Foreskin keratinocyte (primary cell): ENCODE measurements at places on chromosomes 7 and 10. TPM values are rescaled to one million over a fixed set of nuclear protein-coding genes. Genes with fewer than 3 reads are reported as not detected.

DNA sequence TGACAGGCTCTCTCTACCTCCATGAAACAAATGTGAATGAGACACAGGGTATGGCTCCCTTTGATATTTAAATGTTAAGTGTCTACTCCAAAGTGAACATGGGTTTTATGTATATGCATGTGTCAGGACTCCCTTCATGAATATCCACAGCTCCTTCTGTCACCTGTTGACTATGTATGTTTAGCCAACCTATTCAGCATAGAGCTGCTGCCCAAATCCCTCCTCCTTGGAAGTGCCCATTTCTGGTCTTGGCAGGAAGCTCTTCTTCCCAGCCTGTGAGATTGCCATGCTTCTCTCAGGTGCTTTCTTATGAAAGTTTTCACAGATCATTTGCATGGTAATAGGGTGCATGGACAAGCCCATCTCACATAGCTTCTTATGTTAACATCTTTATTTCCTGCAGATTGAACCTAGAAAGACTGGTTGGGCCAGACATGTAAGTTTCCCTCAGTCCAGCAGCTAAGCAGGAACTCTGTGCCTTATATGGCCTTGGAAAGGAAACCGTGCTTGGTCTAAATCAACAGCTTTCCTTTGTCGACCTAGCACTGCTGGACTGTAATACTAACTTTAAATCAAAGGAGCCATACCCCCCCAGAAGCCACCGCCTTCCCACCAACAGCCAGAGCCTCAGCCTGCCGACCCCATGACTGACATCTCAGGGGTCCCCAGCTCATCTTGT is 288.9 kb downstream of the ADARB2 start:
- no peak for DNase-seq

DNA sequence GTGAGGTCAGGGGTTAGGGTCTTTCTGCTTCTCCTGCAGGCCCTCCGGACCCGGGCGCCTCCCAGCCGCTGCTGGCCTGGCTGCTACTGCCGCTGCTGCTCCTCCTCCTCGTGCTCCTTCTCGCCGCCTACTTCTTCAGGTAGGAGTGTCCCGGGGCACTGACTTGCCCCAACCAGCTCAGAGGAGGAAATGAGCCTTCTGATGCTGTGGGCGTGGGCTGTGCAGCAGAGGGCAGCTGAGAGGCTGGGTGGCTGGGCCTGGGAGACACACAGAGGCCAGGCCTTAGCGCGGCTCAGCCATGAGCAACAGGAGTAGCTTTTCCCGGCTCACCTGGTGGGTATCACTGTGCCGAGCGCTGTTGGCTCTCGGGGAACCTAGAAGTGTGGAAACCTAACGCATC is 78.9 kb downstream of the MKI67 start:
- DNase-seq = peak; percentile 89

GRCh38 chr10:10660054-10660453 is 357.6 kb upstream of the CELF2 start:
- no peak for DNase-seq

DNA sequence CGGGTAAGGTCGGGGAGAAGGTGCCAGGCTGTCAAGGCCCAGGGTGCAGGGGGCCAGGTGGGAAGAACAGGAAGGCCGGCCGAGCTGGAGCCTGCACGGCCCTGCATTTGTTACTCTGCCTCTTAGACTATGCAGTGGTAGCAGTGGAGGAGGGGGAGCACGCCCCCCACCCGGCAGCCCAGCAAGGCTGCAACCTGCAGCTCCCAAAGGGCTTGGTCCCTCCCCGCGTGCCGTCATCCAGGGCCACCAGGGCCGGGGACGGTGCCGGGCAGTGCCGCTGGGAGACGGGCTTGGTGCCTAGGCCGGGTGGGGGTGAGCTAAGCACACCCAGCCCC is 7.0 kb upstream of the GPER1 start:
- no peak for DNase-seq

GRCh38 chr10:11773761-11774441 is 31.7 kb downstream of the ECHDC3 start:
- DNase-seq = no peak

GRCh38 chr10:75407224-75407712 is 5.7 kb upstream of the ZNF503 start:
- DNase-seq = no peak

GRCh38 chr7:11079907-11080306 is 106.2 kb downstream of the PHF14 start:
- no peak for DNase-seq

GRCh38 chr7:66110856-66111255 is 3.8 kb upstream of the CRCP start:
- peak; percentile 89 for DNase-seq

Gene POM121C
- polyA plus RNA-seq = 10.8 and 12.5 TPM in 2 replicates

Gene HKDC1
- 0.50 and 0.91 TPM in 2 replicates for polyA plus RNA-seq

Gene CLRN3
- polyA plus RNA-seq = not detected in 2 replicates

Gene DENND2A
- polyA plus RNA-seq = 0.62 and 2.0 TPM in 2 replicates

Gene VWA2
- 0.12 TPM in 2 replicates for polyA plus RNA-seq

Gene UCN3
- polyA plus RNA-seq = not detected in 2 replicates
